ENCODE measurements at places on chromosomes 1 and 21.

DNA sequence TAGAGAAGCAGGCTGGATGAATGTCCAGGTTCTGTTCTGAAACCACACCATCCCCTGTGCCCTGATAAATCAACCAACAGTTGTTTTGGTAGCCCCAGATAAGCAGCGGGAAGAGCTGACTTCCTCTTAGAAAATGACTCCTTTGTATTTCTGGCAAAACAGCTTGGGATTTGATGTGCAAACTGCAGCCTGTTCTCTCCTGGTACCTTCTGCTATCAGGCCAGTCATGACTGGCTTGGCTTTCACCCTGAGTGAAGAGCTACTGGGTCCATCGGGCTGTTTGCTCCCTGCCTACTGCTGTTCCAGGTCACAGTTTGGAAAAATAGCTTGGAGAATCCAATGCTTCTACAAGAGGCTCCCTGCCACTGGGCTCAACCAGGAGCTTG lies 116.8 kb downstream of the DTL start:
- no peak for DNase-seq

DNA sequence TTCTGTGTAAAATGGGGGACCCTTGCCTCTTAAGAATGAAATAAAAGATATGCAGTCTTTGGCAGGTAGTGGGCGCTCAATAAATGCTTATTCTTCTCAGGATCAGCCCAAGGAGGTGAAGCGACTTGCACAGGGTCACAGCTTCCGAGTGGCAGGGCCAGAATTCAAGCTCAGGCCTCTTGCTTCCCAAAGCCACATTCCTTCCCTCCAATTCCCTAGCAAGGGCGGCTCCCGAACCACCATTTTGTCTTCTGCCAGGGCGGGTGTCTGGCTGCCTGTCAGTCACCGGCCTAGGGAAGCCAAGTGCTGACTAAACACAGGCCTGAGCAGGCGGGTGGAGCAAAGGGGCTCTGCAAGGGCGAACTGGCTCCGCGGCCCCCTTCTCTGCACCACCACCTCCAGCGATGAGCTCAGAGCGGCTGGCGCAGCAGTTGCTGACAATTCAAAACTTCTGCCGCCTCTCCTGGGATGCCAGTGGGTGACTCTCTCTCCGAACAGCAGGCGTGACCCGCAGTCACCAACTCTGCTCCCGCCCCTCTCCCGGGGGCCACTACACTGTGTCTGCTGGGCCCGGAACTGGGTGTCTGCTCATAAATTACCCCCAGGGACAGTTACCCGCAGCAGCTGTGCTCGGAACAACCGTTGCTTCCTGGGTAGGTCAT lies 10.8 kb downstream of the GPR3 start:
- DNase-seq: no peak

- no peak for DNase-seq
Observed at GRCh38 chr1:229657993-229658755, 32.1 kb downstream of the URB2 start.

DNA sequence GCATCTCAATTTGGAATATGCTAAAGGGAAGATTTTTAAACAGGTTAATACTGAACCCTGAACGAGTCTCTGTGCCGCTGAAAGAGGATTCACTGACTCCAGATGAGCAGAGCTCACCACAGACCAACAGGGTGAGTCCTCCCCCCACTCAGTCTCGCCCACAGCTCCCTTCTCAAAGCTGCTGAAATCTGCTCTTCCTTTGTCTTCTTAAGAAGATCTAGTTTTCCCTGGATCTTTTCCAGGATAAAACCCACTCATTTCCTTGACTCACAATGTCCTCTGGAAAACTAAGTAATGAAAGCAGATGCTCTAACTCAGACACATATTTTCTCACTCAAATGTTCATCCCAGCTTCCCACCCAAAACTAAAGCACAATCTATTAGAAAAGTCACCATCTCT lies 447.0 kb upstream of the PKN2 start:
- no peak for DNase-seq

DNA sequence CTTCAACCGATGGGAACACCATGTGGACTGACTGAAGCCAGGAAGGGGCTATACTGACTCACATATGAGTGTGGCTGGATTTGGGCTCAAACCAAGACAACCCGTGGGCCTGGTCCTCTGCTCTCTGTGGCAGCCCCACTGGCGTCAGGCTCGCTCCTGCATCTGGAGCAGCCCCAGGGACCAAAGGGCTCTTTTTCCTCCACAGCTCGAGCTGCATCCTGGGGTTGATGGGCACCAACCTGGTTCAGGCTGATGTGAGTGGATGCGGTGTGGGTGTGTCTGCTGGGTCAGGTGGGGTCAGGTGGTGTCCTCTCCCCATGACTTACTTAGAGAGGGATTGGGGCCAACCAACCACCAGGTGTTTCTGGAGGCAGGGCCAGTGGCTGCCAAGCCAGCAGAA lies 303.0 kb upstream of the AJAP1 start:
- DNase-seq: no peak

- DNase-seq: no peak
Observed at GRCh38 chr1:6834366-6834765, 49.1 kb downstream of the CAMTA1 start.

DNA sequence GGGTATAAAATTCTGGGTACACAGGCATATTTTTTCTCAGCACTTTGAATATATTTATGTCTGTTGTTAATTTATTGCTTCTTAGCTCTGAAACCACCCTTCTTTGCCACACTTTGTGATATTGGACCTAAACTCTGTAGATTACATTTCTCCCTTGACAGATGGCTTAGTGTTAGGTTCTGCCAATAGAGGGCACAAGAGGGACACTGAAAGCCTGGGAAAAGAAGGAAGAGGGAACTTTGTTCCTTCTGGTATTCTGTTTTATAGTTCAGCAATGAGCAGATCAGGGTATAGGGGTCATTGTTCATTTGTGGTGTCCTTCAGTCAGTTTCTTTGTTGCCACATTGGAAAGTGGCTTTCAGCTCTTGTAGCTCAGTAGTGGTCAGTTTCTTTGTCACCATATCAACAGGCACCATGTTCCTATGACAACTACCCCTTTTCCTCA lies 423.5 kb upstream of the PROX1 start:
- peak; percentile 65 for DNase-seq

DNA sequence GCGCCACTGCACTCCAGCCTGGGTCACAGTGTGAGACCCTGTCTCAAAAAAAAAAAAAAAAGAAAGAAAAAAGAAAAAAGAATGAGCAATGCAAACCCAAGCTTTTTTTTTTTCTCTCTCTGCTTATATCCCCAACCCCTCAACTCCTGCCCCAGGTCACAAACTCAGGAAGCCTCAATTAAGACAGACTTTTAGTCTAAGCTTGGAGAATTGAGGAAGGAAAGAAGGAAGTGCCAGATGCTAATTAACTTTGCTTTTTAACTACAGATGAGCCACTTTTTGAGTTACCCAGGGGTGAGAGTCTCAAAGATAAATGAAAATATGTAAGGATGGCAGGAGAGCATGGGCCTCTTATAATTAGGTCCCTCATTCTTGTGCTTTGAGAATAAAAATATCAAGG lies 33.3 kb downstream of the PIK3CD start:
- DNase-seq: no peak

GRCh38 chr1:27598295-27598687 lies 5.7 kb downstream of the AHDC1 start:
- DNase-seq: no peak

- no peak for DNase-seq
Observed at GRCh38 chr1:2152954-2153353, 41.6 kb downstream of the FAAP20 start.

DNA sequence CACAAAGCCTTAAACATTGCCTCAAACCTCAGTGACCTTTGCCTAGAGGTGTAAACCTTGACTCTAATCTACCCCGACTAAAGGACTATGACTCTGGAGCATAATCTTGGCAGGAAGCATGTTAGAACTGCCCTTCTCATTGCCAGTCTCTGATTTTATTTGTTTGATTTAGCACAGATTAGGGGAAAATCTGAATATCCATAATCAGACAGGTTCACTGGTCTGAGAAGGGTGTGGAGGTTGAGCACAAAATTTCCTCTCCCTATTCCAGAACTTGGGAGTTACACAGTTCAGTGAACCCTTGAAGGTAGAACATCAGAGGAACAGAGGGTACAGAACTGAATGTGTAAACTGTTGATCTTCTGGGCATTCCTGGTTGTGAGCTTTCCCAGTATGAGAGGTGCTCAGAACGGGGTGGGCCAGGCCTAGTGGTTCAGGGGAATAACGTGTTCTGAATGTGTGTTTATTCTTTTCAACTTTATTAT lies 8.3 kb upstream of the PSMB4 start:
- DNase-seq: no peak

DNA sequence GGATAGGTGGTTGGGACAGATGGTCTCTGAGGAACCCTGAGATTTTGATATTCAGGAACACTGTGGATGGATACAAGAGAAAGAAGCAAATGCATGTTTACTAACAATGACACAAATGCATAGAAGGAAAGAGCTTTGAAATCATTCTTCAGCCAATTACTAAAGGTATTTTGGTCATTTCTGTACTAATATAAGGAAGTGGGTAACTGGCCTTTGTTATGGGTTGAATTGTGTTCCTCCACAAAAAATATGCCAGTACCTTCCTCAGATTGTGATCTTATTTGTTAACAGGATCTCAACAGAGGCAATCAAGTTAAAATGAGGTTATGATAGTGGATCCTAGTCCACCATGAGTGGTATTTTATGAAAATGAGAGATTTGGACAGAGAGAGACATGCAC lies 68.7 kb upstream of the KCNA3 start:
- no peak for DNase-seq

GRCh38 chr1:164718821-164719220 lies 159.8 kb downstream of the PBX1 start:
- DNase-seq: no peak

GRCh38 chr1:234661317-234661928 lies 51.4 kb upstream of the IRF2BP2 start:
- DNase-seq: no peak

- peak; percentile 73 for DNase-seq
Observed at GRCh38 chr1:72283307-72284083, 1.2 kb upstream of the NEGR1 start.

DNA sequence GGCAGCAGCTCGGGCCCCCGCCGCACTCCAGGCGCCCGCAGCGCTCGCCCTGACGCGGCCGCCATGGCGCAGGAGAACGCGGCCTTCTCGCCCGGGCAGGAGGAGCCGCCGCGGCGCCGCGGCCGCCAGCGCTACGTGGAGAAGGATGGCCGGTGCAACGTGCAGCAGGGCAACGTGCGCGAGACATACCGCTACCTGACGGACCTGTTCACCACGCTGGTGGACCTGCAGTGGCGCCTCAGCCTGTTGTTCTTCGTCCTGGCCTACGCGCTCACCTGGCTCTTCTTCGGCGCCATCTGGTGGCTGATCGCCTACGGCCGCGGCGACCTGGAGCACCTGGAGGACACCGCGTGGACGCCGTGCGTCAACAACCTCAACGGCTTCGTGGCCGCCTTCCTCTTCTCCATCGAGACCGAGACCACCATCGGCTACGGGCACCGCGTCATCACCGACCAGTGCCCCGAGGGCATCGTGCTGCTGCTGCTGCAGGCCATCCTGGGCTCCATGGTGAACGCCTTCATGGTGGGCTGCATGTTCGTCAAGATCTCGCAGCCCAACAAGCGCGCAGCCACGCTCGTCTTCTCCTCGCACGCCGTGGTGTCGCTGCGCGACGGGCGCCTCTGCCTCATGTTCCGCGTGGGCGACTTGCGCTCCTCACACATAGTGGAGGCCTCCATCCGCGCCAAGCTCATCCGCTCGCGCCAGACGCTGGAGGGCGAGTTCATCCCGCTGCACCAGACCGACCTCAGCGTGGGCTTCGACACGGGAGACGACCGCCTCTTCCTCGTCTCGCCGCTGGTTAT lies 2.8 kb downstream of the KCNJ9 start:
- peak; percentile 88 for DNase-seq

DNA sequence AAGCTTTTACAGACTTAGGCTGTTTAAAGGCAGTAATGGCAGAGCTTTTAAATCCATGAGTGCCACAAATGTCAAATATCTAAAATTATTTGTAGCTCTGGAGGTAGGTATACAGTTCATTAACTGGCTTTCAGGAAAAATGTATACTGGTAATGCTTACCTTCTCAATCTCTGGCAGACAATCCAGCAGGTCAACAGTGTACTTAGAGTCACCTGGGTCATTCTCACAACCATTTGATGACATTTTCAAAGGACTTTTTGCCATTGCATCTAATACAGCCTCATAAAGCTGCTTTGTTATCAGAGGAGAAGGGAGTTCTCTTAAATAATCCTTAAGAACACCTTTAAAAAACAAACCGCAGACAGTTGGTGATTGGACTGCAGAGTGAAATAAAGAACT lies 31.9 kb downstream of the SYDE2 start:
- DNase-seq: no peak

DNA sequence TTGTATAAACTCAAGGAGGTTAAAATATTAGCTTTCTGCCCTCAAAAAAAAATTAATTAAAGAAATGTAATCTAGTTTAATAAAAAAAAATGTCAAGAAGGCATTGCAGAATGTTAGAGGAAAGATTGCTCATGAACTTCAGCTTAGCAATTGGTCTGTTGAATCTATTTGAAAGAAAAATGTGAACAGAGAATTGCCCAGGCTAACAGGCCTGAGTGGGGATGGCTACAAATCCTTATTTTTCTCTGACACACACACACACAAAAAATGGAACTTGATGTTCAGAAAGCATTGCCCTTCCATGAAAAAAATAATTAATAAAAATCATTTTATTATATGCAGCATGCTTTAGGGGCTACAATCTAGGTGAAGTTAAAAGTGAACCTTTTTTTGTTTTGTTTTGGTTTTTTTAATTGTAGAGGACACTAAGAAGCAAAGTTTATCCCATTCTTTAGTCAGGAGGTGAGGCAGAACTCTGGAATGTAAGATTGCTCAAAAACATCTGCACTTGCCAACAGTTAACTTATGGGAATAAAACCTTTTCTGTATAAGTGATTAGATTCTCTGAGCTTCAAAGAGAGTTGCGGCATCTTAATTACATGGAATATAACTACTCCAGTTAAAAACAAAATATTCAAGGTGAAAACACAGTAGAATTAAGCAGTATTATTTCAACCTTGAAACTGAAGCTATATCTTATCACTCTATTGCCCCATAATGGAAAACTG lies 658.5 kb upstream of the ADGRL2 start:
- DNase-seq: no peak

- no peak for DNase-seq
Observed at GRCh38 chr21:45859762-45860357, 121.7 kb upstream of the COL6A1 start.

- DNase-seq: no peak
Observed at GRCh38 chr1:245416781-245417180, 262.0 kb downstream of the KIF26B start.

- DNase-seq: no peak
Observed at GRCh38 chr1:183630748-183631147, 4.8 kb downstream of the ARPC5 start.

DNA sequence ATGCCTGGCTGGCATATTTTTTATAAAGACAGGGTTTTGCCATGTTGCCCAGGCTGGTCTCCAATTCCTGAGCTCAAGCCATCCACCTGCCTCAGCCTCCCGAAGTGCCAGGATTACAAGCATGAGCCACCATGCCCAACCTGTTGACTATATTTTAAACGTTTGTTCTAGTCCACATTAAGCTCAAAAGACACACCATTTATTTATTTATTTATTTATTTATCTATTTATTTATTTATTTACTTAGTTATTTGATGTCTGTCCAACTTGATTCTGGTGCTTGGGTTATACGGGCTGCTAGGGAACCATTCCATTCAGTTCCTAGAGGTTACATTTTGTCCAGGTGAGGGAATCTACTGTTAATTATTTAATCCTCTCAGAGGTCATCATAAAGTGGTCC lies 98.1 kb upstream of the ADGRL4 start:
- DNase-seq: no peak
